ENCODE measurements at places on chromosomes 1 and 21.

DNA sequence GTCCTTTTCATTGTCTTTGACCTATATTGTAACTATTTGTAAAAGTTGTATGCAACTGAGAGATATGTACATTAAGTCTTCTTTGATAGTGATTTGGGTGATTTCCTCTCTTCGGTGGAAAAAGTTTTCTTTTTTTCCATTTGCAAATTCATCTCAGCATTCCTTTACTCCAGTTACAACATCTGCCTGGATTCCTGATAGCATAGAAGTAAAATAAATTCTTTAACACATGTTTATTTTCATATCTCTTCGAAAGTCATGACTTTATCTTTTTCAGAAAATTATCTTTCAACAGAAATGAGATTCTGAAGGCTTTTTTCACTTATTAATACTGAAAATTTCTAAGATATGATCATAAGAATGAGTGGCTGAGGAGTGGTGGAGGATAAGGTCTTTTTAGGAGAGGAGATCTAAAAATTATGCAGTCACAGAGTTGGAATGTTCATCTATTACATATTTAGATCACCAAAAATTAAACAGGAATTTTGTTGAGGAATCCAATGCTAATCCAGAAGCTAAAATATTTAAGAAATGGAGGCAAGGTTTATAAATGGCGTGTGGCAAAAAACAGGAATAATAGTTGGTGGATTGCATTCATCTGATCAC, 400.5 kb downstream of the KCNT2 start:
- DNase-seq: no peak

DNA sequence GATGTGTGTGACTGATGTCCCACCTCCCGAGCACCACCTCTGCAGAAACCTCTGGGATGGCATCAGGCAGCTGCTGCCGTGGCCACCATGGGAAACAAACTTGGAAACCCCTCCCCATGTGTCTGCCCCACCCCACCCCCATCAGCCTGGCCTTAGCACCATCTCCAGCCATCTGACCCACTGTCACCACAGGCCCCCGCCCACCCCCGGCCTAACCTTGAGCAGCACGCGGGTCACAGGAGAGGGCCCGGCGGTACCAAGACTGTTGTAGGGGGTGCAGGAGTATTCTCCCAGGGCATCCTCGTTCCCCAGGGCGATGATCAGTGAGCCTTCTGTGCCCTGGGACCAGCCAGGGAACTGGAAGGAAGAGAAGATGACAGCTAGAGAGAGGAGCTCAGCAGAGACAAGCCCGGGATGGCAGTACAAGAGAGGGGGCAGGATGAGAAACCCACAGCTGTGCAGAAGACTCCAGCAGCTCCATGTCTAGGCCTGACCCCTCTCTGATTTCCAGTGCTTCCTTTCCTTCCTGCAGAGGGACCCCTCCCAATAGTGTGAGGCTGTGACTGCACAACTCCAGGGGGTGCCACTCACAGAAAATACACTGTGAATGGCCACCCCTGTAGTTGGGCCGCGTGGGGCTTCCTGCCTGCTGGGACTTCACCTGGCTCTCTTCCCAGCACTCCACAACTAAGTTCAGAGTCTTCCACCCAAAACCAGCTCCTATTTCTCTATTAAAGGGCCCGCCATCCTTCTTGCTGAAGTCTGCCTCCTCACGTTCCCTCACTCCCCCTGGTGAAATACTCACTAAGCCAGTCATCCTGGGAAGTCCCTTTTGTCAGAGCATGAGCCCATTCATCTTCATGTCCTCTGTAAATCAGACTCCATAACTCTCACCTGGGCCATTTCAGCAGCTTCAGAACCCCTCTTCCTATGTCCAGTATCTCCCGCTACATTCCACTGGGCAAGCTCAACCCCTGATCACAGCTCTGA, 7.3 kb upstream of the TAGLN2 start:
- DNase-seq: no peak

DNA sequence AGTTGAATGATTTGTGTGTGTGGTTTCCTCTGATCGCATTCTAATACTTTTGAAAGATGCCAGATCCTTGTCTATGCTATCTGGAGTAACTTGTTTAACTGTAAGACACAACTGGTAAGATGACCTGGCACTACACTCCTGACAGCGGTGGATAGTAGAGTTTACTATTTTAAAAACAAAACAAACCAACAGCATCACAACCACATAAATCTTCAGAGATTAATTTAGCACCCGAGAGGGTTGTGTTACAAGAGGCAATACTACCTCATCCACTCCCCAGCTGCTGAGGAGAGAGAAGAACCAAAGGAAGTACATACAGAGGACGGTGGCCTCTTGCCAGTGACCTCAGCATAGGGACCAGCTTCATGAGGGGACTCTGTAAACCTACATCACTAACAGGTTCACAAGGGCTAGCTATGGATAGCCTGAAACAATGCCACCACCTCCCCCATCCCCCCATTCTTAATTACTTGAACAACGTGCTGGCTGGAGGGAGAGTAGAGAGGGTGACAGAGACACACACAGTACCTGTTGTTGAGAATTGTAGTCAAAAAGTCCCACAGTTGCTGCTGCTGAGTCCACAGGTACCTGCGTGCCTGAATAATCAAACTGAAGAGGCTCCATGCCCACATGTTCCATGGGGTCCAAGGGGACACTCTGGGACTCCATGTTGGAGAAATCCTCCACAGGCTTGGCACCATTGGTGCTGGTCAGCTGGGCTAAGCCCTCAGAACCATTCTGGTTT, 73.5 kb downstream of the PUM1 start:
- no peak for DNase-seq

GRCh38 chr1:72285074-72285425, 2.7 kb upstream of the NEGR1 start:
- DNase-seq: no peak

DNA sequence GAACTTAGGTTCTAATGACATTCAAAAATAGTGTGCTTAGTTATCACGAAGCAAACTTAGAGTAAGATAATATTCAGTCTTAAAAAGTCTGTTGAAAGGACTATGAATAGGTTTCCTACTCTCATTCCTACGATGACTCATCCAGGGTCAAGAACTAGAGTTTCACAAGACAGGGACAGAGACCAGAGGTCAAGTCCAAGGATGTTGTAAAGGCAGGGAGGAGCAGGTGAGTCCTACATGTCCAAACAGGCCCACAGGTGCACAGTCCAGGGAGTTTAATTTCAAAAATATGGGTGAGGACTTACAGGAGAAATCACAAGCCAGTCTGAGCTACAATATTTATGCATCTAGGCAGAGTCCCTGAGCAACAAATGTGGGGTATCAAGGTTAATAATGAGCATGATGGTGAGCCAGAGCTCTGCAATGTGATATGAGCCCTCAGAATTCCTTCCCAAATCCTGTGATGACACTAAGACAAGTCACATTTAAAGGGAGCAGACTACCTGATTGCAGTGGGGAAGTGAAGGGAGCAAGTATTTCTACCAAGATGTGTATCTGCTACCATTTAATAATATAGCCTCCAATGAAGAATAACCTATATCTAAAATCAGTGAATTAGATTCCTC, 100.0 kb upstream of the NRIP1 start:
- DNase-seq: no peak

DNA sequence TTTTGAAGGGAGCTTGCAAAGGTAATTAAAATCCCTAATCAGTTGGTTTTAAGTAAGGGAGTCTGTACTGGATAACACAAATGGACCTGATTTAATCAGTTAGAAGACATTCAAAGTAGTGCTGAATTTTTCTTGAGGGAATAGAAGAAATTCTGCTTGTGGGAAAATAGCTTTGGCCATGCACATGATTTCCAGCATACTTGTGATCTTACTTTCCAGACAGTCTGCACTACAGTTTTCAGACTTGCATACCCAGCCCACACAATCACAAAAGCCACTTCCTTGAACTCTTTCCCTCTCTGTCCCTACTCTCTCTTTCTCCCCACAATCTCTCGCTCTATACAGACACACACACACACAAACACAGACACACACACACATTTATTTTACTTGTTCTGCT, 852.1 kb downstream of the PLA2G4A start:
- no peak for DNase-seq

Measured in NCI-H2029 treated with DMSO at 0.1 percent for 48 hours (cell line).